ENCODE measurements at places on chromosomes 7 and 10.

GRCh38 chr10:62978482-62978881 lies 154.6 kb upstream of the NRBF2 start:
- DNase-seq = no peak

DNA sequence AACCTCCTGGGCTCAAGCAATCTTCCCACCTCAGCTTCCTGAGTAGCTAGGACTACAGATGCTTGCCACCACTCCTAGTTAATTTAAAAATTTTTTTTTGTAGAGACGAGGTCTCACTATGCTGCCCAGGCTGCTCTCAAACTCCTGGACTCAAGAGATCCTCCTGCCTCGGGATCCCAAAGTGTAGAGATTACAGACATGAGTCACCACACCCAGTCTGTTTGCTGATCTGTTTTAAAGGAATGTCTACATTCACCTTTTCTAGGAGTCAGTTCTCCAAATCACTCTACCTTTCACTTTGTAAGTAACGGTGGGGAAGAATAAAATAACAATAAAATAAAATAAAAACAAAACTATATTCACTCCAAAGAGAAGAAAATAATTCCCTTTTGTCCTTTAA lies 86.6 kb upstream of the AGBL3 start:
- no peak for DNase-seq

- DNase-seq = no peak
Observed at GRCh38 chr10:68471063-68471585, 649 bp downstream of the DNA2 start.

DNA sequence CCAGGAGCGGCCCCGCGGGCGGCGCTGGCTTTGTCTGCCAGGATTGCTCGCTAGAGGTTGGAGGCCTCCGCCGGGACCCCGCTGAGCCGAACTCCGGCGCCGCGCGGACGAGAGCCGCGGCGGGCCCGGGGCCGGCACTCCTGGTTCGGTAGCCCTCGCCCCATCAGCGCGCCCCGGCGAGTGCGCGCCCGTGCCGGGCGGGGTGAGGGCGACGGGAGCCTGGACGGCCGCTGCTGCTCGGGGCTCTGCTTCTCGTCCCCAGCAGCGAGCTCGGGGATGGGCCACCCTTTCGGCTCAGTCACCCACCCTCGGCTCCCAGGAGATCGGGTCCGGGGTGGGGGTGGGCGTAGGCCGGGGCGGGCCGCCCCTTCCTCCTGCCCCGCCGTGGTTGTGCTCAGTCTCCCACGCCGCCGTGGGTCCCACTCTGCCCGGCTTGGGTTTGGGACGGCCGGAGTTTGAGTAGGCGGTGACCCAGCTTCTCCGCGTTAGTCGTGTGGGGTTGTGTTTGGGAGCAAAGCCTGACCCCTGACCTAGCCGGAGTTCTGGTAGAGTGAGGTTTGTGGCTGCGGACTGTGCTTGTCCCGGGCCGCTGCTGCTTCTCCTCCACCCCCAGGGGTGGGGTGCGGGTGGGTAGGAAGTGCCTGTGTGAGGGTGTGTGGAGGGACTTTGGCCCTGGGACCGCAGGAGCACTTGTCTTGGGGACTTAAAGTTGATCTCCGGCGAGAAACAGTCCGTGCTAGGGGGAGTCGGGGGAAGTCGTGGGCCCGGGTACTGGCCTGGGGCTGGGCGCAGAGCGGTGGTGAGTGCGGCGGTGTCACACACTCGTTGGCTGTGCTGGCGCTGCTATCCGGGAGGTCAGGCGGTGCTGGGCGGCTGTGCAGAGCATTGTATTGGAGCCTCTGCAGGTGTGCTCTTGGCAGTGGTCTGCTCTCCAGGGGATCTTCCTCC lies 677 bp downstream of the TSPAN14 start:
- no peak for DNase-seq

- DNase-seq = no peak
Observed at GRCh38 chr7:131619336-131620305, 63.2 kb upstream of the PODXL start.

DNA sequence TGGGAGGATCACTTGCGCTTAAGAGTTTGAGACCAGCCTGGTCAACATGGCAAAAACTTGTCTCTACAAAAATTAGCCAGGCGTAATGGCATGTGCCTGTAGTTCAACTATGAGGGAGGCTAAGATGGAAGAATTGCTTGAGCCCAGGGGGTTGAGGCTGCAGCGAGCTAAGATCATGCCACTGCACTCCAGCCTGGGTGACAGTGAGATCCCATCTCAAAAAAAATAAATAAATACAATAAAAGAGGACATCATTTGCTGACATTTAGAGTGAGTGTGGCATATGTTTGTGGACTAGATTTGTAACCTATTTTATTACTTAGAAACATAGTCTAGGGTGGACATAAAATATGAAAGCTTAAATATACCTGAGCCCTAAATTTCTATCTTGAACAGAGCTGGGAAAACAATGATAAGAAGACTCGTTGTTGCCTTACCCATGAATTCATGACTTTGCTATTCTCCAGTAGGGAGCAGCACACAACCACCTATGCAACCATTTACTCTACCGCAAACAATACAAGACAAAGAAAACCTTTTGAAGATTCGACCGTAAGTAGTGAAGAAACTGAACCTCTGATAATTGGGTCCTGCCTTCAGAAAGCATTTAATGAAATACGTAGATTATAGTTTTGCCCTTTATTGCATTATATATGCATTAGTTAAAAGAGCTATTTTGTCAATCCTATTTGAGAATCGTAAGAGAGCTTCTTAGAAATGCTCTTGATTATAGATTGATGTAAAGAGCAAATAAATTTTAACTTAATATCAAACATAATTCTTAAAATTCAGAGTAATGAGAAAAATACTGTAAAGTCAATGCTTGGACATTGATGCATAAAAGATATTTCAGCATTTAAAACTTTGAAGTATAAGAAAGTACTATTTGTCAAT lies 83.5 kb downstream of the GNAT3 start:
- DNase-seq = no peak

DNA sequence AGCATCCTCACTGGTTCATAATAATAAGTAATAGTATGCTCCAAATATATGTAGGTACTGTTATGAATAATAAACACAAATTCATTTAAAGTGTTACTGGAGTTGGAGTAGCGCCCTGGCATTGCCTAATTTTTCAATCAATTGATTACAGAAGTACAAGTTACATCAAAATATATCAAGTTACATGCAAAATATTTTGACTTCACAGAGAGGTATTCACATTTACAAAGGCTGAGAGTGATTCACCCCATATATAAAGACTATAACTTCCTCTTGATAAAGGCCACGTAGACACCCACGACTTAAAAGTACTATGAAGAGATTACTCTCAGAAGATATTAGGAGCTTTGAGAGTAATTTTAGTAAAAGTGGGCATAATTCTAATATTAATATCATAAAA lies 13.6 kb upstream of the COL17A1 start:
- no peak for DNase-seq

DNA sequence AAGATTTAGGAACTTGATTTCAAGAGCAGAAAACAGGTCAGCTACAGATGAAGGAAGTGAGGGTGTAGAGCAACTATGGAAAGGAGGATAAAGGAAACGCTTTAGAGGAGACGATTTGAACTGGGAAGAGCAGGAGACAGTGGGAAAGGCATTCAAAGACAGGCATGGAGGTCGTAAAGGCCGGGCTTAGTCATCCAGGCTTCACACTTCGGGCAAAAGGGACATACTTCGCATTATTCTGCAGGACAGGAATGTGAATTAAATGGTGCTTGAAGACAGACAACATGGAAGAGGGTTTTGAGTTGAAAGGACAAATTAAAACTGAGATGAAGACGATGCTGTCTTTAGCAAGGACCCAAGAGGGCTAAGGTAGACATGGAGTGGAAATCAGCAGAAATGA lies 8.1 kb downstream of the FAM171A1 start:
- no peak for DNase-seq

DNA sequence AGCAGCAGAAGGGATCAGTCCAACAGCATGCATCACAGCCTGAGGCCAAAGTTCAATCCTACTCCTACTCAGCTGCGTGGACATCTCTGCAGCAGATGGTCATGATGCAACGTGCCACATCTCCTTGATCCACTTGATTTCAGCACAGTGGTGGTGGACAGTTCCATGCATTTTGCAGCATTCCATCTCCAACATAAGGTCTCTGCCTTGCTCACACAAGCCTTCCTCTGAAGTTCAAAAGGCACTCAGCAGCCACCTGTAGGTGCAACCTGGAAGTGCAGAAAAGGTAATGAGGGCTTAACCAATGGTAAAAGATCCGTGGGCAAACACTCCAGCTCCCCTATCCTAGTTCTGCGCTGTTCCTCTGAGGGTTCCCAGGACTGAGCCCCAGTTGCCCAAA lies 57.5 kb upstream of the CHCHD3 start:
- no peak for DNase-seq

- DNase-seq = no peak
Observed at GRCh38 chr10:123807444-123808035, 84.1 kb downstream of the CPXM2 start.

DNA sequence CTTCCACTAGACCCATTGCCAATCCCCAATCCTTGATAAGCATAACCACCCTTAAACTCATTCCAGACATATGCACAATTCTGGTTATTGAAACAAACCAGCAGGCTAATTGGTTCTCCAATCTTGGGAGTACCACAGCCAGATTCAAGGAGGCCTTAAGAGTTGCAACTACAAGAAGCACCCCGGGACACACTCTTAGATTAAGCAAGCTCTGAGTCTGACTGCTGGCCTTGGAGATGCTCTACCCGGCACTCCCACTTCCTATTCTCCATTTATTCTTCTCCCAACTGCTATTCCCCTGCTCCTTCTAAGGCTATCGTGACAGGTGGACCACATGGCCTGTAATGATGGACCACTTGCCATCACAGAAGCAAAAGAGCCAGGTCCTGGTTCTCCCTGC lies 40.3 kb downstream of the CYTH3 start:
- no peak for DNase-seq

- DNase-seq = no peak
Observed at GRCh38 chr10:4947039-4947634, 16.1 kb upstream of the AKR1C1 start.

Data from activated T-cell treated with anti-CD3 and anti-CD28 coated beads for 4 hours (primary cell).